ENCODE measurements at places on chromosomes 2 and 18.
A peak's percentile ranks its signal among the peaks of the same experiment; 100 is the strongest.

DNA sequence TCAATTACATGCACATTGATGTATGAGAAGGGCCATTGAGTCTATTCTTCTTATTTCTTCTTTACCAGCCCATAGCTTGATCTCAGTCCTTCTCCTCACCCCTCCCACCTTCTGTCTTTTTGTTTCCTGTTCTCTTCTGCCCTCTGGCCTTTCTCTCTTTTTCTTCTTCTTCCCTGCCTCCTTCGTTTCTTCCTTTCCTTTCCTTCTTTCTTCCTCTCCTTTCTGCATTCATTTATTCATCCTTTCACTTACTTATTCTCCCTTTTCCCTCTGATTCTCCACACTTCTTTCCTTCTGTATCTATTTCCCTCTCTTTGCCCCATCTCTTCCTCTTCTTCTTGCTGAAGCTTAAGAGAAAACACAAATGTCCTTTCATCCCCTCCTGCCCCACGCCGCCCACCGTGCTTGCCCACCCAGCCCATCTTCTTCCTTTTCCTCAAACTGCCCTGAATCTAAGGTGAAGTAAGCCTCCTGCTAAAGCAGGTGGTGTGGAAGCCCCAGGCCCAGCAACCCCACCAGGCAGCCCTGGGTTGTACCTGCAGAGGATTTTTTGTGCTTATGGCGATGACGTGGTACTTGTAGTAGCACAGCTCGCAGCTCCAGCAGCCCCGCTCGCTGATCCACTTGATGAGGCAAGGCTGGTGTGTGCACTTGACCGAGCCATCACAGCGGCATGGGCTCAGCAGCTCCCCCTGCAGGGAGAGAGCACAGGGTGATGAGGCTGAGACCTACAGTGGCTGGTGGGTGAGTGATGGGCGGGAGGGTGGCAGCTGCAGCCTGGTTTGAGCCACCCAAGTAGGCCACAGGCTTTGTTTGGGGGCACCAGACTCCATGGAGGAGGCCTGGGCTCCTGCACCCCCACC lies 89.0 kb downstream of the MARCHF4 start:
- DNase-seq: no peak

DNA sequence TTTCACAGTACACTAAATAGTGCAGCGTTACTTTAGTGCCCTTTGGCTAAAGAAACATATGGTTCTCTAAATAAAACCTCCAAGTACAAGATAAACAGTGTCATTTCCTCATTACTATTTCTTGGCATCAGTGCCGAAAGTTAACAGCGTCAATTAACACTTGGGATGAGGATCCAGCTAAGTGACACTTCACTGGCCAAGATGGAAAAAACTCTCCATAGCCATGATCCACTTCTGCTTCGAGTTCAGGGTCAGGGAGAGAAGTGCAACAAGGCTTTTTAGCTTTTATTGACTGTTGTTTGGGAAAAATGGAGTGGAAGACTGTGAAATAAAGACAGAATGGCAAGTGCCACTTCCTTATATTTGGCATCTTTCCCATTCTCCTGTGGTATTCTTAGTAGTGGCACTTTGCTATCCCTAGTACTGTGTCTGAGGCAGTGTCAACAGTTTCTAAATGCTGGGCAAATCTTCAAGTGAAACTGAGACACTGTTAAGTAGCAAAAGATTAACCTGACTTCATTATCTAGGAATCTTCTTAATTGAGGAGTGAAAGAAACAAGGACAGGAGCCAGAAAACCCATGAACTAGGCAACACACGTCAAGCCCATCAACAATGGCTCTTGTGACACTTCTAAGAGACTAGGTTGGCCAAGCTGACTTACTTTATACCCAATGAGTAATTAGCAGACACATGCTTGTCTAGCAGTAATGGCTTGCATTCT lies 222.5 kb upstream of the SESTD1 start:
- no peak for DNase-seq

DNA sequence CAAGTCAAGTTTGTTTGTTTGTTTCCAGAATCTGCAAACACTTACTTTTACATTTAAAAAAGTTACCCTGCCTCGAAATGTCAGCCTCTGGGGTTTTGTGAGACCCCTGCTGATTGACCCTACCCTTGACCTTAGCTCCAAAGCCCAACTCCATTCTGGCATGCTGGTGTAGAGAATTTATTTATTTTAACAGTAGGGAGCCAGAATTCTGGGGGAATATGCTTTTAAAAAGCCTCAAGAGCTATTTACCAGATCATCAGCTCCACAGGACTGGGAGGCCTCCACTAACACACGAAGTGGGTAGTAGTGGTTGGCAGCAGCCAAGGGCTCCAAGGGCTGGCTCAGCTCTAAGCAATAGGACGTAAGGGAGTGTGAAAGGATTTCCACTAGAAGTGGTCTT lies 23.2 kb upstream of the GREB1L start:
- DNase-seq: no peak

GRCh38 chr2:198316852-198317396 lies 512.5 kb downstream of the PLCL1 start:
- no peak for DNase-seq

DNA sequence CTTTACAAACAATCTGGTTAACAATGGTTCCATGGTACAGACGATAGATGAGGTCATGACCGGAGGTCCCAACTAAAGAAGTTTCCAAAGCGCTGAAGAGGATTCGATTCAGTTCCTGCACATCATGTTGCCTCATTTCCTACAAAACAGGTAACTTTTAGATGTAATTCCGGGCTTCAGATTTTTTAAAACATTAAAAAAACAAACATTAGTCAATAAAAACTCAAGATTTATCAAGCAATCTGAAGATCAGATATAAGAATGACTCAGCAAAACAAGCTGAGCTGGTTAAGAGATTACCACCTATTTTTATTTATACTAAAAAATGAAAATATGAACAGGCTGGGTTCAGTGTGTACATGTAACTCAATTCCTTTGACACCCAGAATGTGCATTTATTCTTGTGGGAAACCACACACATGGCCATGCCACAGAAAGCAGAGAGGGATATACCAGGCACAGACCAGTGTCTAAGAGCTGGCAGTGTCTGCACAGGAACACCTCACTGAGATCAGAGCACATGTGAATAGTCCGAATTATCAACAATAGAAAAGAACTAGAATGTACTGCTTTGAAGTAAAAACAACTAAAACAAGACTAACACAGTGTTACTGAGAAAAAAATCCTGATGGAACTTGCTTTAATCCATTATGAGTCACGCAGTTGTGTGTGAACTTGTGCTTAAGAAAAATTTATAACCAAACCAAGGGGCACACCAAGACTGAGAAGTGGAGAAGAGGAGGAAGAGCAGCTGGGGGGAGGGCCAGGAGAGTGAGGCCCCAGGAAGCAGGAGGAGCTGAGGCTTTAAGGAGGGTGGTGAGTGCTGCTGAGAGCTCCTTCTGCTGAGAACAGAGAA lies 9.5 kb downstream of the USP40 start:
- no peak for DNase-seq

DNA sequence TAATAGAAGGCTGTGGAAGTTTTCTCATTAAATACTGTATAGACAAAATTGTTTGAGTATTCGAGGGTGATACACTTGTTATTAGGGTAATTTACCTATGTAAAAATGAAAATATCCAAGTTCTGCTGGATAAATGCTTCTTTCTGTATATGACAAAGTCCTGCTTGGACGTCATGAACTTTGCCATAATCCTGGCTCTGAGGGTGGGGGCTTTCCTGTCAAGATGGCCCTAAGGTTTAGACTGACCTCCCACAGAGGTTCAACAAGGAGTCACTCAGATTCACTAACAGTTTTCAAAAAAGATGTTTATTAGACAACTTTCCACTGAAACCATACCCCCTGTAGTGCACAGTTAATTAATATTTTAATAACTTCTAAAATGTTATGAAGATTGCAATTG lies 52.5 kb upstream of the NABP1 start:
- no peak for DNase-seq

- no peak for DNase-seq
These were observed 8.8 kb downstream of the HDAC4 start for GRCh38 chr2:239392072-239392357.

GRCh38 chr18:57730146-57730545 lies 73.0 kb downstream of the ATP8B1 start:
- DNase-seq: no peak

- no peak for DNase-seq
These were observed 43.6 kb downstream of the POLR1A start for GRCh38 chr2:86062043-86062442.

DNA sequence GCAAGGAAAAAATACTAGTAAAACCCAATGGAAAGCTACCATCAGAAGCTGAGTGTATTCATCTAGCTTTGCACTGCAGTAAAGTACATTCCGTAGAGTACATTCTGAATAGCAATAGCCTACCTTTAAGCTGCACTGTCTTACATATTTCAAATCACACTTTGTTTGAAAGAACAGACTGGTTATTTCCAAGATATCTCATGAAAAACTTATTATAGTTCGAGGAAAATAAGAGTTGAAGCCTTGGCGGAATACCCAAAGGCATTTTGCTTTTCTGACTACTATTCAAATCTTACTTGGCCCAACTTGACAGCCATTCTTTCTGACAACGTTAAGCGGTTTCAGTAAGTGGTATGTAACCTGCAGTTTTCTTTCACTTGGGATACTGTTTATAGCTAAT lies 177.6 kb downstream of the NRXN1 start:
- no peak for DNase-seq

- no peak for DNase-seq
These were observed 105.6 kb downstream of the TTC32 start for GRCh38 chr2:19796035-19796695.

DNA sequence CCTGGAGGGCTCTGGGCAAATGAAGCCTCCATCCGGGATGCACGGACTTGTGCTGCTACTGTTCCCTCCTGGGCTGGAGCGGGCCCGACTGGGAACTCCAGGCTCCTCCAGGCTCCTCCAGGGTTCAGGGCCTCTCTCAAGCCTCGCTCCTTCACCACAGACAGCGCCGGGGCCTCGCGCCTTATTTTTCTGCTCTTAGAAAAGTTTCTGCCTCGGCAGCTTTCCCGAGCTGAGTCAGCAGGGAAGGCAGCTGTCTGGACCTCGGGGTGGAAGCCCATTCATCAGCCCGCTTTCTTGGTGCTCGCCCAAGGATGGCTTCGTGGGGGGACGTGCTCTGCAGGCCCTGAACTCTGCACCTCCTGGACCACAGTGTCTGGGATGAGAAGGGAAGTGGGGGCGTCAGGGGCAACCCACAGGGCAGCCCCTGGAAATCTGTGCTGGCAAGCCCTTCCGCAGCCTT lies 12.9 kb upstream of the TEX51 start:
- DNase-seq: no peak

DNA sequence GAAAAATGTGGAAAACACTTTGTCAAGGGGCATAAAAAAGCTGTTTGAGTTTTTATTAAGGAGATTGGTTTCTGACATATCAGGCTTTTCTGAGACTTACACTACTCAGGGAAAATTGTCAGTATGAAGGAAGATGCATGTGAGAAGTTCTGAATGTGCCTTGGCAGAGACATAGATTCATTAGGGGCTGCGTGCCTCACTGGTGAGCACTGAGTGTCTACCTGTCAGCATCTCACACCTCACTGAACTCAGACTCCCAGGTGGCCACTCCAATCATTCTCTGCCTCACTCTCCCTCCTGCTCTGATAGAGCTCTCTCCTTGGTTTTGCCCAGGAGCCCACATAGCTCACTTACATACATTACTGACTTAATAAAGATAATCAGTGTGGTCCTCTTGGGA lies 372.6 kb downstream of the LRRTM4 start:
- DNase-seq: no peak

- peak; percentile 63 for DNase-seq
These were observed 50.2 kb upstream of the SIGLEC15 start for GRCh38 chr18:45775241-45775676.

DNA sequence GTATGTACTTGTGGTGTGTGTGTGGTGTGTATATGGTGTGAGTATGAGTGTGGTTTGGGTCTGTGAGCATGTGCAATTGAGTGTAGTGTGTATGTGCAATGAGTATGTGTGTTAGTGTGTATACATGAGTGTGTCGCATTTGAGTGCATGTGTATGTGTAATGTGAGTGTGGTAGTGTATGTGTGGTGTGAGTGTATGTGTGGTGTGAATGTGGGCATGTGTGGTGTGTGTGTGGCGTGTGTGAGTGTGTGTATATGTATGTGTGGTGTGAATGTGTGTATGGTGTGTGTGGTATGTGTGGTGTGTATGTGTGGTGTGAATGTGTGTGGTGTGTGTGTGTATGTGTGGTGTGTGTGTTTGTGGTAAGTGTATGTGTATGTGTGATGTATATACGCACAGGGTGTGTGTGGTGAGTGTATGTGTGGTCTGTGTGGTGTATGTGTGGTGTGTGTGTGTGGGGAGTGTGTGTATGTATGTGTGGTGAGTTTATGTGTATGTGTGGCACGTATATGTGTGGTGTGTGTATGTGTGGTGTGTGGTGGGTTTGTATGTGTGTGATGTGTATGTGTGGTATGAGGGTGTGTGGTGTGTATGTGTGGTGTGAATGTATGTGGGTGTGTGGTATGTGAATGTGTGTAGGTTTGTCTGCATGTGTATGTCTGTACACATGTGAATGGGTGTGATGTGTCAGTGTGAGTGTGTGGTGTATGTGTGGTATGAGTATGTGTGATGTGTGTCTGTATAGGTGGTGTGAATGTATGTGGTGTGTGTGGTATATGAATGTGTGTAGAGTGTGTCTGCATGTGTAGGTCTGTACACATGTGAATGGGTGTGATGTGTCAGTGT lies 123.4 kb downstream of the DOCK10 start:
- DNase-seq: no peak

DNA sequence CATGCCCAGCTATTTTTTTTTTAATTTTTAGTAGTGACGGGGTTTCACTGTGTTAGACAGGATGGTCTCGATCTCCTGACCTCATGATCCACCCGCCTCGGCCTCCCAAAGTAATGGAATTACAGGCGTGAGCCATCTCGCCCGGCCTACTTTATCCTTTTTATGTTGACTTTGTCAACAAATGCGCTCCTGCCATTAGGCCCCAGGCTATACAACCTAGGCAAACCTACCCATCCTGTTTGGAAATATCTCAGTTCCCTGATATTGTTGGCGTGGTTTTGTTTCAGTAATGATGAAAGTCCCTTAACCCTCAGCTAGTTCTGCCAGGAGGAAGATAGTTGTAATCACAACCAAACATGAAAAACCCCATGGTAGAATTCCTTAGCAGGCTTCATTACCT lies 249.4 kb upstream of the SOX11 start:
- no peak for DNase-seq

- no peak for DNase-seq
These were observed 1.2 kb downstream of the MAL start for GRCh38 chr2:95026471-95027368.

GRCh38 chr2:126616606-126617069 lies 39.3 kb upstream of the GYPC start:
- no peak for DNase-seq

- DNase-seq: no peak
These were observed 10.4 kb downstream of the WDR7 start for GRCh38 chr18:56661360-56662062.

DNA sequence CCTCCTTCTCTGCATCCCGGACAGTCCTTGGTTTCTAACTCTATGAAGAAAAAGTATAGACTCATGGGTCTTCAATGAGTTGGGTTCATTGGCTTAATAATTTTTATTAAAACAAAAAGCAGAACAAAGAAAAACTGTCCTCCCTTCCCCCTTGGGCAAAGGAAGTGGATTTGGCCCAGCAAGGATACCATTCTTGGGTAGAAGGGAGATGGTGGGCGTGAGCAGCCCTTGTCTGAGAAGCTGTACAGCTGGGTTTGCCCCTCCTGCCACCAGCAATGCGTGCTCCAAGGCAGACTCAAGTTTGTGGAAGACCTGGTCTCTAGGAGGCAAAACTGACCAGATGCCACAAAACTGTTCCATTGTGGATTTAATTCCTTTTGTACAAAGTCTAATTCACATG lies 12.7 kb downstream of the PCARE start:
- DNase-seq: no peak

Measured in stimulated activated CD4-positive, alpha-beta T cell treated with anti-CD3 and anti-CD28 coated beads, Interleukin-1b, Interleukin-23, amount 100 ng/mL, for 4 hours (primary cell).